ENCODE measurements at places on chromosomes 7 and 10. TPM values are rescaled to one million over a fixed set of nuclear protein-coding genes. Genes with fewer than 3 reads are reported as not detected.

Gene VIM
- total RNA-seq: 6,184 TPM

Gene RADIL
- 0.47 TPM for total RNA-seq

Gene FAM13C
- 0.73 TPM for total RNA-seq

Gene AGBL3
- total RNA-seq: 2.1 TPM

Gene SHH
- total RNA-seq: 0.20 TPM

Gene LIPF
- total RNA-seq: not detected

All from mammary microvascular endothelial cell (primary cell).